COR-L47 (cell line): ENCODE measurements at places on chromosomes 5 and 9.
A peak's percentile ranks its signal among the peaks of the same experiment; 100 is the strongest.

GRCh38 chr5:55926476-55926875 is 68.3 kb downstream of the IL6ST start:
- no peak for DNase-seq

GRCh38 chr9:93324191-93324834 is 127.2 kb upstream of the FAM120A start:
- no peak for DNase-seq

DNA sequence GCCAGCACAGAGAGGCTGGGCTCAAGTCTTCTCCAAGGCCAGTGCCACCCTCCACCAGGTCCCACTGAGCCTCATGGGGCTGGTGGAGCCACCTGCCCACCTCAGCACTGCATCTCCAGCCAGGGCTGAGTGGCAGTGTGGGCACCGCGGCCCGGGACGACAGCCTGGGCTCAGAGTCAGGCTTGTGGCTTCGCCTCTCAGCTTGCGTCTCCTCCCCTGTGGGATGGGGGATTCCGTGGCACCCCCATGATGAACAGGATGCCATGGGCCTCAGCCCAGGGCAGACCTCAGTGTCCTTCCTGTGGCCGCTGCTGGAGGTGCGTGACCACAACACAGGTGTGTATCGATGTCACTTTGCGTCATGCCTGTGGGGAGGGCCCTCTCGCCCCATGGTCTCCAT is 136.4 kb upstream of the PPP1R26 start:
- DNase-seq, result no peak

- peak; percentile 11 for DNase-seq
These were observed 93.3 kb downstream of the KIAA0825 start for GRCh38 chr5:94524841-94525697.

- no peak for DNase-seq
These were observed 19.7 kb upstream of the CSF1R start for GRCh38 chr5:150105928-150106615.

DNA sequence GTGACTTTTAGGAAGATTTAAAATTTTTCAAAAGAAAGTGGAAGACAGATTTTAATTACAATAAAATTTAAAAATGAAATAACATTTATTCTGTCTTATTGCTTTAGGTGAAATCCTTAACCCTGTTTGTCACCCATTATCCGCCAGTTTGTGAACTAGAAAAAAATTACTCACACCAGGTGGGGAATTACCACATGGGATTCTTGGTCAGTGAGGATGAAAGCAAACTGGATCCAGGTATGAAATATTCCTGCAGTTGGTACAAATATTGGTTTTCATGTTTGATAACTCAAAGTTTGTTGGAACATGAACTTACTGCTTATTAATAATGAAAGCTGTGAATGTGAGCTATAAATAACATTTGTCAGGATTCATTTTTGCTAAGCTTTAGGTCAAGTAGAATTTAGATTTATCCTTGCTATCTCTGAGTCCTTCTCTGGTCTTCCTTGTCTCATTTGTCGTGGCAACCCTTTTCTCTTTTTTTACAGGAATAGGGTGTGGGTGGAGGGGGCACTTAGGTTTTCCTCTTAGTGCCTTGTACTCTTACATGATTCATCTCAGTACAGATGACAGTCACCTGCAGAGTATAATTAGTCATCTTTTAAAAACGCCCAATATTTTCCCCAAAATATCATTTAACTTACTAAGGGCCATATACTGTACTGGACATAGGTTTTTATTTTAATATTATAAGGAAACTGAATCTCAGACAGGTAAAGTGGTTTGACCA is 95.3 kb upstream of the RASGRF2 start:
- no peak for DNase-seq

DNA sequence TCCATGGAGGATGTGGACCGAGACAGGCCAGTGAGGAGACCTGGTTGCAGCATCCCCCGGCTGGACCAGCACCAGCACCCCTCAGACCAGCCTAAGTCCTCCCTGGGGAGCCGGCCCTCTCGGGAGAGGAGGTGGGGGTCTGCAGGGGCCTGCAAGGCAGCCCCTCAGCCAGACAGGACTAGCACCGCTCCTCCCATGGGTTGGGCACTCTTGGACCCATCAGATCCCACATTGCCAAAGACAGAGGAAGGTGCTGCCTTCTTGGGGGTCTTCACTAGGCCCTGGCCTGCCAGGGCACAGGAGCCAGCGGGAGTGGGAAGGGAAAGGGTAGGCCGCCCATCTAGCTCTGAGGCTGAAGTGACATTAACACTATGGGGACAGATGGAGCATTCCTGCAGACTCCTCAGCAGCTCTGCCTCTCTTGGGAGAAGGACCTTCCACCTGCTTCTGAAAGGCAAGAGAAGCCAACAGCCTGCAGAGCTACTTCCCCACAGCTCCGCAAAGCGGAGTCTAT is 6.8 kb downstream of the IL13 start:
- DNase-seq, result no peak

- no peak for DNase-seq
These were observed 64.0 kb downstream of the DEPDC1B start for GRCh38 chr5:60636001-60636400.

- no peak for DNase-seq
These were observed 114.0 kb upstream of the FCN2 start for GRCh38 chr9:134766587-134766986.

GRCh38 chr9:18422296-18423036 is 51.5 kb upstream of the ADAMTSL1 start:
- no peak for DNase-seq

GRCh38 chr5:56190497-56190896 is 42.6 kb downstream of the ANKRD55 start:
- DNase-seq, result no peak
